ENCODE measurements at places on chromosomes 7 and 10.

DNA sequence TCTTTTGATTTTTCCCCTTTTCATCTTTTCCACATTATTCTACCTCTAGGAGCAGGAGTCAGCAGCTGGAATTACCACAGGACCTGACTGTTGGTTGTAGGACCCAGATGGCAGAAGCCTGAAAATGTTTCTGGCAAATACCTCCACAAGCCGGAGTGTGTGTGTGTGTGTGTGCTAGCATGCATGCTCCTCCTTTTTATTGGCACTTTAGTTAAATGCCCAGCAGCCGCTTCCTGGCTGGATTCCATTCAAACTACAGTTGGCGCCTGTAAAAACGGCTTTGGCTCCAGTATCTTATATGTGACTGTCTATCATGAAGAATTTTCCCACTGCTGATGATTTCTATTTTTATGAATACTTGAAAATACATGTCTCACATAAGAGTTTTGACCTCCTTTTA, 319.7 kb upstream of the SP4 start:
- no peak for DNase-seq

GRCh38 chr7:115561335-115562110, 469.0 kb downstream of the TFEC start:
- DNase-seq = no peak

- no peak for DNase-seq
These were observed 71.3 kb upstream of the PODXL start for GRCh38 chr7:131627735-131628190.

GRCh38 chr7:116561697-116562483, 37.1 kb downstream of the CAV1 start:
- no peak for DNase-seq

GRCh38 chr10:100510533-100511308, 8.9 kb downstream of the SEC31B start:
- DNase-seq = peak; percentile 88

Data from T-helper 2 cell (primary cell).